ENCODE measurements at places on chromosomes 3 and 15.

DNA sequence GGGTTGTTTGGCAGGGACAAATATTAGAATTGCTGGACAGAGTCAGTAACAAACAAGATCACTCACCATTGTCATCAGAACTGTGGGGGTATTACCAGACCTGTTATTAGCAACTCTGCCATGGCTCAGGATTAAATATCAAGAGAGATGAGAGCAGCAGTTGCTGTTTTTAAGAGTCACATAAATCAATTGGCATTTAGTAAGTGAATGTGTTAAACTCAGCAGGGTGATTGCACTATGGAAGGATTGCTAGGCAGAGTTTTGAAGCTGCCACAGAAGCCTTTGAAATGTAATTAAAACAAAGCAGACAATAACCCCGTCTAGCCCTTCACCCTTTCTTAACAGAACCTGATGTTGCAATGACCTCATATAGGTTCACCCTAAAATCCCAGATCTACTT lies 238.8 kb downstream of the GAP43 start:
- no peak for DNase-seq

GRCh38 chr3:13419505-13420044 lies 547 bp downstream of the NUP210 start:
- peak; percentile 47 for DNase-seq

DNA sequence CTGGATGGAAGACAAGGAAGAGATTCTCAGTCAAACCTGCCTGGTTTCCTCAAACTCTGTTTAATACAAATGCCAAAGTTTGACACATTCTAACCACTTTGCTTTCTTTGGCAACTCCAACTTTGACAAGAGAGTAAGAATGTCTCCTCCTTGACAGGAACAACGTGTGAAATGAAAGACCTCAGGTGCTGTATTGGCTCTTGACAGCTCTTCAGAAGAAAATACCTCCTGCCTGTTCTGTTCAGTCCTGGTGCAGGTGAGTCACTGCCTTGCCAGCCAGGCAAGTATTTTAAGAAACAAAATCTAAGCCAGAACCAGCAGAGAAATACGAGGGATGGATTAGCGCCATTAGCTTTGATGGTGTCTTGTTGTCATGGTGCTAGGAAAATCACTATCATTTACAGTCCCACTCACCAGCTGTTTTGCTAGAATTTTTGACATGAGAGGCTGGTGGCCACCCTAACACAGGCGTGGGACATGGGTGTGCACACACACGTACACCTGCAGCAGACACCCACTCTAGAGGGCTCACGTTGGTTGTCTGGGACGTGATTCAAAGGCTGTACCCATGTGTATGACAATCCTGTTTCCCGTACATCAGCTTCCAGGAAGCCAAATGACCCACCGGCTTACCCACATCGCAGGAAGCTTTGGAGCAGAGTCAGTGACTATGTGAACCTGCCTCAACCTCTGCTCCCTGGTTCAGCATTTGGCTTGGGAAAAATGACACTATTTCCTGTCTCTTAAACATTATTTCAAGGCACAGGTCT lies 60.4 kb downstream of the CCNL1 start:
- DNase-seq, result no peak

DNA sequence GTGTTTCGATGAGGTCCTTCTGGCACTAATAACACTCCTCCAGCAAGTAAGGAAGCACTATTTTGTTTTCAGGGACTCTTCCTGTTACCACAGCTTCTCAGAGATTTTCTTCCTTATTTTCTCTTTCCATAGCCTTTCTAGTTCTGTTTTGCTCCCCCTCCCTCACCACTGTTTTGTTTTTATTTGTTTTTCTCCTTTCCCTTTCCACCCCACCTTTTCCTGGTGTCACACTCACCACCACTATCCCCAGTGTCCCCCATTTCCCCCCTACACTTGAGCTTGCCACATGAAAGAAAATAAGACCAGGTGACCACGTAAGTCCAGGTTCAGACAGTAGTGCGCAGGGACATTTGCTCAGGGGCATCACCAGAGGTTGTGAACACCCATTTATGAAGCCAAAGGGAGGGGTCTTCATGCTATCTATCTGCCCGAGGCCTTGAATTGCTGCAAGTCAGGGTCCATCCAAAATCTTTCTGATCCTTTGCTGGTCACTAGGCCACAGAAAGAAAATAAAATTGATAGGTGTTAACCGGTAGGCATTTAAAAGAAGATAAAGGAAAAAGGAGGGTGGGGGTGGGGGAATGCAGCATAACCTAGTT lies 1.4 kb upstream of the RFTN1 start:
- no peak for DNase-seq

DNA sequence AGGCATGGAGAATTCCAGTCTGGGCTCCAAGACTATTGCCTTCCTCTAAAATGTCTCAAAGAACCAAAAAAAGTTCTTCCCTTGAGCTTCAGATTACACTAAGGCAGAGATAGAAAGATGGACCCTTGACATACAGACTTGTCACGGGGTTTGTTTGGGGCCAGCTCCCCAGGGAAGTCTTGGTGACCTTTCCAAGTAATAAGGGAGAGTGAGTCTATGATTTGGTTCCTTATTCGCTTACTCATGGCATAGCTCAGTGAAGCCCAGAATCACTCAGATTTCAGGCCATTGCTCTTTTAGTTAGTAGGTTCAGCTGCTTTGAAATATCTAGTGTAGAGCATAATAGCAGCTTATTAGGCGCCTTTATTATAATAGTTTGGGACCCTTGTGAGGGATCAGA lies 90.3 kb downstream of the PLCL2 start:
- DNase-seq, result no peak

GRCh38 chr3:133077688-133078087 lies 39.5 kb downstream of the TMEM108 start:
- DNase-seq, result no peak

DNA sequence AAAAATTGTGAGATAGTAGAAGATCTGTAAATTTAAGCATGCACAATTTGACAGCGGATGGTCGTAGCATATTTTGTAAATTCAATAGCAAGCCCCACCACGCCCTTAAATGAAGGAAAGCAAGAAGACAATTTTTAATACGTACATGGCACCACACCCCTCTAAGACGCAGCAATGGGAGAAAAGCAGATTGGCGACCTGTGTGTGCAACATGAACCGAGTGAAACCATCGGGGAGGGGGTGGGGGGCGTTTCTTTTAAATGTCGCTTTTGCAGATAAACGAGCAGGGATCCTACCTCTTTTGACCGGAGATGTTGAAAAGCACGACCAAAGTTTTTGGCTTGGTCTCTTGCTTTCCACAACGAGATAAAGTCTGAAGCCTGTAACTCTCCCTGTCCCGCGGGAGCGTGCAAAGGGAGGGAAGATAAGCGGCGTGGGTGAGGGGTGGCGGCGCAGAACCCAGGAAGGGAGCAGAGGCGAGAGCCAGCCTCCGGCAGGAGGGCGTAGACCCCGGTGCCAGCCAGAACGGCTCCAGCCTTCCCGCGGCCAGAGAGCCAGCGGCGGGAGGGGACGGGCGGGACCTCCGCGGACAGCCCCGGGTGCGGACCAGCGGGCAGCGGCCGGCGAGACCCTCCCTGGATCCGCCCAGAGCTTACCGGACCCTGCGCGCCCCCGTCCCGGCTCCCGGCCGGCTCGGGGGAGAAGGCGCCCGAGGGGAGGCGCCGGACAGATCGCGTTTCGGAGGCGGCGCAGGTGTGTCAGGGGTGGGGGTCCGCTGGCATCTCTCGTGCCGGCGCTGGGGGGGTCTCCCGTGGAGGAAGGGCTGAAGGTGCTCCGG lies at the start of gene CHL1:
Gene CHL1 (plus strand): TSS at position 453 of the 838 bp plus-strand sequence. CDS start 123,014 bp downstream, outside the sequence.
- no peak for DNase-seq

GRCh38 chr15:63000706-63001105 lies 41.8 kb upstream of the TPM1 start:
- DNase-seq, result no peak

GRCh38 chr3:48034000-48034516 lies 17.8 kb upstream of the MAP4 start:
- no peak for DNase-seq

DNA sequence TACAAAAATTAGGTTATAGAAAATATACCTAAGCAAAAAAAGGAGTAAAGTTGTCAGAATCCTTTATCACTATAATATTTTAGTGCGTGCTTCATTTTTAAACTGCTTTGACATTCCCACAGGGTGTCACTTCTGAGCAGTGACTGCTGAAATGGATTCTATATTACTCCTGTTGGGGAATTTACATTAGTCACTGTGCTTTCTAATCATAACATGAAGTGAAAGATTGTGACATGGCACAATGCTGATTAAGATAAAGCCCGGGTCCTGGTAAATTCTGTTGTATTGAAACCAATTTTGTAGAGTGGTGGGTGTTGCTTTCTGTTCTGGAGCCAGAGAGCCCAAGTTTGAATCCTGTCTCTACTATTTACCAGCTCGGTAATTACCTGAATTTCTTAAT lies 36.4 kb upstream of the EHHADH start:
- DNase-seq, result no peak

DNA sequence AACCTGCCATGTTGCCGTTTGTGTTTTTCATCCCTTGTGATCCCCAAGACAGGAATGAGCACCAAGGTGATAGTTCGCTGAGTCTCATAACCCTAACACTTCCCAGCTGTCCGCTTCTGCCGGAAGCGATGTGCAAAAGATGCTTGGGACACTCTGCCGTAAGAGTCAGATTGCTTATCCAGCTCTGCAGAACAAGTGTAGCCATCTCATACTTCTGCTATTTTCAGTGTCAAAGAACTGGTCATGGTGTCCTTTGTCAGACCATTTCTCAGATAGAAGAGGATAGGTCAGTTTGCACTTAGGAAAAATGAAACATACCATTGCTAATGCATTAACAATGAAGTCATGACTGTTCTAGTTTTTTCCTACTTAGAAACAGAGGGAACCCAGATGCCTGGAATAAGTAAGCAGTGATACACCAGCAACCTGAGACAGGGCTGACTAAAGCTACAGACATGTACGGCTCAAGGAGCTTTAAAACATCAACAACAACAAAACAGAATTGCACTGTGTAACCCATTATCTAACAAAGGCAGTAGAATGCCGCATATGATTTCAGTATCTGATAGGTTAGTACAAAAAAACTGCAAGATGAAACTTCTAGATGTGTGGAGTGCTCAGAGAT lies 134.0 kb upstream of the IL12A start:
- DNase-seq, result no peak
